ENCODE measurements at places on chromosomes 3 and 15.

GRCh38 chr15:72915843-72916242 is 132.3 kb upstream of the ADPGK start:
- no peak for DNase-seq

DNA sequence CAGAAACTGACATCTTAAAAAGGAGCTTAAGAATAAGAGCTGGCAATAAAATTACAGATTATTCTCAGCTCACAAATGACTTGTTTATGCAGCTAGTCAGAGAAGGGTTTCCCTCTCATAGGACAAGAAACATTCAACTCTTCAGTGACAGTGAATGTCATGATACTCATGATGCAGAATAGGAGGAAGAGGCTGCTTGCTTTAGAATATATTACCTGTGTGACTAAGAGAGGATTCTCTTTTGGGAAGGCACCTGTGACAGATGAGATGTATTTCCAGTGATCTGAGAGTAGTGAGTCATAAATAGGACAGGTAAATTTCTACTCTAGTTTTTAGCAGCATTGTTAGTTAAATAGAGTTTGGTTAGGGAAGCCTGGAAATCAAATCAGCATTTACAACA is 39.9 kb downstream of the RASA2 start:
- DNase-seq, result no peak

DNA sequence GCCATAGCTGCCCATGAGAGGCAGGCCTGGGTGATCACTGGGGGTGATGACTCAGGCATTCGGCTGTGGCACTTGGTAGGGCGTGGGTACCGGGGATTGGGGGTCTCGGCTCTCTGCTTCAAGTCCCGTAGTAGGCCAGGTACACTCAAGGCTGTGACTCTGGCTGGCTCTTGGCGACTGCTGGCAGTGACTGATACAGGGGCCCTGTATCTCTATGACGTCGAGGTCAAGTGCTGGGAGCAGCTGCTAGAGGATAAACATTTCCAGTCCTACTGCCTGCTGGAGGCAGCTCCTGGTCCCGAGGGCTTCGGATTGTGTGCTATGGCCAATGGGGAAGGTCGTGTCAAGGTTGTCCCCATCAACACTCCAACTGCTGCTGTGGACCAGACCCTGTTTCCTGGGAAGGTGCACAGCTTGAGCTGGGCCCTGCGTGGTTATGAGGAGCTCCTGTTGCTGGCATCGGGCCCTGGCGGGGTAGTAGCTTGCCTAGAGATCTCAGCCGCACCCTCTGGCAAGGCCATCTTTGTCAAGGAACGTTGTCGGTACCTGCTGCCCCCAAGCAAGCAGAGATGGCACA is 5.3 kb downstream of the WDR6 start:
- no peak for DNase-seq

DNA sequence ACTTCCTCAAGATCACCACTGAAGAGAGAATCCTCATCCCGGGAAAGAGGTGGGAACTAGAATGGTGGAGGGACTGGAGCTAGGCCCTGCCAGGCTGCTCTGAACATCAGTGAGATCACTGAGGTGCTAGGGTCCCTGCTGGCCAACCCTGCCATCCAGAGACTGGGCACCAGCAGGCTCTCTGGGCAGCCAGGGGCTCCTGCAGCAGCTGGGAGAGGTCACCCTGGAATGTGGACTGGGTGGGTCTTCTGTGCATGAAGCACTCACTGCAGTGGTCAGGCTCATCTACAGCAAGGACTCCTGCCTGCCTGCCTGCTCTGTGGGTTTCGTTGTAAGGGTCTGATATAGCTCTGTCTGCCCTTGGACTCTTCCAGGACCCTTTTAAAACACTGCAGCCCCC is 24.9 kb downstream of the ALS2CL start:
- DNase-seq, result no peak

GRCh38 chr3:108088697-108089096 is 2.1 kb downstream of the CD47 start:
- peak; percentile 70 for DNase-seq

DNA sequence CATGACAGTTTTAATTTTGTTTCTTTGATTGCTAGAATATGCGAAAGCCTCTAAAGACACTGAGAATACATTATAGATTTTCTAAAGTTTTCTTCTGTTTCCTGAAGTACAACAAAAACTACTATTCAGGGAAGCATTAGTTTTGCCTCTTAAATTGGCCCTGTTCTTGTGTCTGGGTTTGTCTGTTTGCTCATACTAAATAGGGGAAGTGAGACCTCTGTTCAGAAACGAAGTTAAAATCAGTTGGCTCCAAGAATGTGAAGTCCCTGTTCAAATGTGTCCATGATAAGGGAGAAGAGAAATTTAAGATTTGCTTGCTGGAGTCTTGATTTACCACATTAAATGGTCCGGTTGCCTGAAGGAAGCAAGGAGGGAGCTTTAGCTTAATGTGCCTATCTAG is 327.3 kb upstream of the GBE1 start:
- no peak for DNase-seq

DNA sequence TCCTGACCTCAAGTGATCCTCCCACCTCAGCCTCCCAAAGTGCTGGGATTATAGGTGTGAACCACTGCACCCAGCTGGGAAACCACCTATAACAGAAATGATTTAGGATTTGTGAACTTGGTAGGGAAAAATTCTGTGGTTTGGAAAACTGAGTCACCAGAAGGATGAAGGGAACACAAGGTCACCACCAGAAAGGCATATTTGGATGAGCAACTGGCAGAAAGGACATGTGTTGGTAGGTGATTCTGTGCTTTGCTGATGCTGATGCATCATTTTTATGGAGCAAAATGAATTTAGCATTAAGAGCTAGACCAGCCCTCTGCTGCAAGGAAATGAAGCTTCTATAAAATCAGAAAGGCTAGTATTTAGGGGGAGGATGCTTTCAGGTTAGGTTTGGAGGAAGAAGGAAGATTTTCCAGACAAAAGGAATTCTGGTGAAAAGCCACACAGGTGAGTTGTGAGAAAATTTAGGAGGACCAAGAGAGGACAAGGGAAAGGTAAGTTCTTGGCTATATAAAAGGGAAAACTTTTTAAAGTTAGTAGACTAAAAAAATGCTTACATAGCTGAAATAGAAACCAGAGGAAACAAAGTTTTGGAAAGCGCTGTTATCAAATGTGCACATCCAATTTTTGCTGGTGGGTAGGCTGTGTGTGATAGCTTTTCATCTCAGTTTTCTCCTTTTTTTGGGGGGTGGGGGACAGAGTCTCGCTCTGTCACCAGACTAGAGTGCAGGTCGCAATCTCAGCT is 3.6 kb downstream of the PXK start:
- DNase-seq, result no peak

GRCh38 chr3:169430707-169431404 is 232.7 kb downstream of the MECOM start:
- peak; percentile 27 for DNase-seq

GRCh38 chr3:50427217-50427616 is 67.9 kb upstream of the TMEM115 start:
- no peak for DNase-seq

DNA sequence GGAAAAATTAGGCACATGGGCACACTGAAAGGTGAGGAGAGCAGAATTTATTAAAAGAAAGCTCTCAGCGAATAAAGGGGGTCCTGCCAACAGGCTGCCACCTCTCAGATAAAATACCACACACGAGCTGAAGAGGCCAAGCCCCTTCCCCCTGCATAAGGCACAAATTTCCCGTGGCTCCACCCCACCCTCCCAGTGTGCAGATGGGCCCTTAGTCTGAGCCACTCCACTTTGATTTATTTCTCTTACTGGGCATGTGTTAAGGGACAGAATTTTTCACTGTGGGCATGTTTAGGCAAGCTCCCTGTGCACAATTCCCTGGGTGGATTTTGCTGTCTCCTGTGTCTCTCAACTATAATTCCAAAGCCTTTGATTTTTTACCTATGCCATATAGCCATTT is 409.8 kb downstream of the TBL1XR1 start:
- no peak for DNase-seq

- no peak for DNase-seq
Observed at GRCh38 chr3:98326105-98326893, 27.4 kb upstream of the OR5K4 start.

GRCh38 chr15:41813426-41813825 is 14.5 kb upstream of the JMJD7 start:
- no peak for DNase-seq

DNA sequence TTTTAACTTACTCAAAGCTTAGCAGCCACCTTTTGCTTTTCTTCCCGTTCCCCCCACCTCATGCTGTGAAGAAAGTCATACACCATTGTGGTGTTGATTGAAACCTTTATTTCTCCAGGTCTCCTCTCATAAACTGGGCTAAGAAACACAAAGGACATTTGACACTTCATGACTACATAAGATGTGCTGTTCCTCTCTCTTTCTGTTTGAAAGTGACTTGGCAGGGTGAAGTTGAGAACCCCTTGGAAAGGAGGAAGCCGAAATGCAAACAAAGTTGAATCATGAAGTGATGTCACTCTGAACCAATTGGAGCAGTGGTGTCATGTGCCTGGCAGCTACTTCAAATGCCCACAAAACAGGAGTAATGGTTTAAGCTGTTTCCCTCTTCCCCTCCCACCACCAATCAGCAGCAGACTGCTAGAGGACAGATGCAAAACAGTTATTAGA is 174.7 kb downstream of the IGF1R start:
- DNase-seq, result peak; percentile 12

All from activated CD4-positive, alpha-beta T cell treated with anti-CD3 and anti-CD28 coated beads for 36 hours (primary cell).